ENCODE measurements at places on chromosomes 5 and 9.

GRCh38 chr9:138049779-138050471 lies 172.3 kb downstream of the CACNA1B start:
- DNase-seq = no peak

GRCh38 chr9:137446851-137447471 lies 5.8 kb upstream of the ENTPD8 start:
- DNase-seq = no peak

DNA sequence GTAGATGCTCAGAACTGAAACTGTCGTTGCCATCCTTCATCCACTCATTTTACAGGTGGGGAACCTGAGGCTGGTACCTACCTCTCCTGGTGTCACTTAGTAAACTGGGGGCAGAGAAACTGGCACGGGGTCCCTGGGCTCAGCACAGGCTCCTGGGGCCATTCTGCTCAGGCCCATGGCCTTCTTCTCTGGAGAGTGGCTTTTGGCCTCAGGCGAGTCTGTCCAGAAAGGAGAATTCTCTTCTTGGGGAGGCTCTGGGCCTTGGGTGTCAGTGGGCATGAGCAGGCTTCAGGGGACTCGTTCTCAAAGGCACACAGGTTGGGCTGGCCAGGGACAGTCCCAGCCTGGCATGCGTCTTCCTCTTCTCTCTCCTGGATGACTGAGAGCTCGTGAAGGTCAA lies 24.6 kb downstream of the COL5A1 start:
- DNase-seq = no peak

- DNase-seq = no peak
These were observed 453 bp downstream of the CPEB4 start for GRCh38 chr5:173888473-173889131.

- DNase-seq = no peak
These were observed 69.7 kb downstream of the MEF2C start for GRCh38 chr5:88813244-88813643.

- no peak for DNase-seq
These were observed 72.9 kb downstream of the C9orf50 start for GRCh38 chr9:129547869-129548570.

DNA sequence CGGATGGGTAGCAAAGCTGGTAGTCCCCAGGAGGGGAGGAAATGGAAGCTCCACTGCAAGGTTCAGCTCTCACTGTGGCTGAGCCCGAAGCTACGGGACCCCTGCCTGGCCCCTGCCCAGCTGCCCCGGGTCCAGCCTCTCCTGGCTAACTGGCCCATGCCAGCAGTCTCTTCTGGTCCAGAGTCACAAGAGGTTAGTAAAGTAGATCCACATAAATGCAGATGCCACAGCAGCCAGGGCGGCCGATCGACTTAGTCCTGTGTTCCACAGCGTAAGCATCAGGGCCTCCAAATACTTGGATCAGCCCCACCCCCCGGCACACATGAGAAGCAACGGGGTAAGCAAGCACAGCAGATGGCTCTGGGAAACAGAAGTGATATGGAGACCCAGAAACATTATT lies 42.1 kb downstream of the MRPL36 start:
- DNase-seq = no peak

- no peak for DNase-seq
These were observed 409.2 kb downstream of the BNC2 start for GRCh38 chr9:16461137-16461840.

GRCh38 chr5:116632890-116633289 lies 58.3 kb upstream of the SEMA6A start:
- DNase-seq = no peak

- DNase-seq = peak; percentile 27
These were observed 32.8 kb downstream of the ARPC5L start for GRCh38 chr9:124894741-124895170.

DNA sequence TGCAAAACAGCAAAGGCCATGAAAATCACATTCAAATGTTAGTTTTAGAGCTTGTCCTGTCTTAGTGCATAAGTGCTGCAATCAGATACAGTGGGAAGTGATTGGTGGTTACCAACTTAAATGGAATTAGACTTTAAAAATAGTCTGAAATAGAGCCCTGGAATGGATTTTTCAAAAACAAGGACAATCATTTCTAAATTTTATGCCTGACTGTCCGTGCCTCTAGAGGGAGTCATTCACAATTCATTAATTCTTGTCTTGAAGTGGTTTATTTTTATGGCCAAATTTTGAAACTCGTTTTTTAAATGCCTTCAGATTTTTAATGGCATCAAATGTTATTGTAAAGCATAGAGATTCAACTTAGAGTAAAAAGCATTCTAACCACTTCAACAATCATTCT lies 561.8 kb upstream of the DAB2 start:
- no peak for DNase-seq

DNA sequence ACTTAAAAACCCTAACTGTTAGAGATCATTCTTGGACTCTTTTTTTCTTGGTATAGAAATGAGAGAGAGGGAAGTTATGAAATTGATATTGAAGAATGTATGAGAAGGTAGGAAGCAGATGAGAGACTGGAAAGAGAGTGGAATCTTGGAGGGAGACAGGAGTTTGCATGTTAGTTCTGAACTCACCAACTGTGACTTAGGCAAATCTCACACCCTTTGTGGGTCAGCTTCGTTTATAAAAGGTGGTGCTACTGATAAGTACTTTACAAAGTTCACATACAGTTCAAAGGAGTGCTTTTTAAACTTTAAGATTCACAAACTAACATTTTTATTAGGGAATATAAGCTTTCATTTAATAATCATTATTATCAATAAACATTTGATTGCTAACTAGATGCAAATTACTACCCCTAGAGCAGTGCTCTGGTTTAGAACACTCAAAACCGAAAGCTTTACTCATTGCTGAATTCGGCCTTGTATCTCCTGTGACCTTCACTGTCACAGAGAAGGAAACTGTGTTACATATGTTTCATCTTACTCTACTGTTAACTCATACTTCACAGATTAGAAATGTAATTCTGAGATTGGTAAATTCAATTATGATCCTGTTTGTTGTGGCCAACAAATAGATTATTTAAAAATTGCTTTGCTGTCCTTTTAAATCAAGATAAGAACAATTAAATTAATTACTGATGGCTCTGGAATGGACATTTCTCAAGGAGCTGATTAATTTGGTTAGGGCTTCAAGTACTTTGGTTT lies 143.2 kb downstream of the RMI1 start:
- DNase-seq = no peak

DNA sequence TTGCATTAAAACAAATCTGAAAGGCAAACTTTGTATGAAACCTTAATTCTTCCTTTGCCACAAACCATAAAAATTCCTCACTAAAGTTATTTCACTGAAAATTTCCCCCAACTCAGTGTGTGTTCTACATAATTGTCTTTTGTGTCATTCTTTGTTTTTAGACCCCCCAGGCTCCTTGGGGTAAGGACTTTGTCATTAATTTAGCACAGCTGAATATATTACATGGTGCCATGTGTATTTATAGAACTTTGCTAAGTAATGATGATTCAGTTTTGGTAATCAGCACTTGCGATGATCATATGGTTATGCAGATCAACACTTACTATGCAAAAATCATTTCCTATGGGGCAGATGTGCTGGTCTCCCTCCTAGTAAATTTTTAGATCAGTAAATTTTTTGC lies 712.1 kb upstream of the MEF2C start:
- DNase-seq = no peak

GRCh38 chr9:113519426-113520108 lies 56.0 kb downstream of the RGS3 start:
- DNase-seq = no peak

DNA sequence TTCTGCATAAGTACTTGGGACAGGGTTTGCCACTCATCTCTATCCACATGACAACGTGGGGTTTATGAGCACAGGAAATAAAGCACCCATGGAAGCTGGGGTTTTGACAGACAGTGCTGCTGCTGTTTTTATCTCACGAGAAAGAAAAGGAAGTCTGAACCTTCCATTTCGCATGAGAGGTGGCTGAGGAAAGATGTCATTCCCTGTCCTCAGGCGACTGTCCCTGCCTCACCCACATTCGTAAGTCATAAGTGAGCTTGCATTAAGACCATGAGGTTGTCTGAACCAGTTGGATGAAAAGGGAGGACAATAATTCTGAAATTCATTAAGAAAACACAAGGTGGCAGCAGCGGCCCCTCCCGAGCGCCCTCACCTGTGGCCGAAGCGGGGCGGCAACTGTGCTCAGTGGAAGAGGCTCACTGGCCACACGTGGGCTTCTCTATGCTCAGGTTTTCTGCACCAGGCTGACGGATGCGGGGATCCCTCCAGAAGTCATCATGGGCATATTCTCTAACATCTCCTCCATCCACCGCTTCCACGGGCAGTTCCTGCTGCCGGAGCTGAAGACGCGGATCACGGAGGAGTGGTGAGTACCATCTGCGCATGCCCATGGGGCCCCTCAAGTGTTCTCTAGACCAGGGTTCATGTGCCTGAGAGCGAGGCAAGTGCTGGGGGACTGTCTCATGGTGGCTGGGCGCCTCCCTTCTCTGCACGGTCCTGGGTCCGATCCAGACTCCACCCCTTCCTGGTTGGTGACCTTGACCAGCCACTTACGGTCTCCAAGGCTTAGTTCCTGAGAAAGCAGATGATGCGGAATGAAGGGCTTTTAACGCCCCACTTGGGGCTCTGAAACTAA lies 54.7 kb upstream of the SUSD3 start:
- DNase-seq = peak; percentile 63

- no peak for DNase-seq
These were observed 44.0 kb downstream of the C9orf85 start for GRCh38 chr9:71955300-71955915.

- no peak for DNase-seq
These were observed 413.0 kb downstream of the ZNF608 start for GRCh38 chr5:124333298-124333979.

DNA sequence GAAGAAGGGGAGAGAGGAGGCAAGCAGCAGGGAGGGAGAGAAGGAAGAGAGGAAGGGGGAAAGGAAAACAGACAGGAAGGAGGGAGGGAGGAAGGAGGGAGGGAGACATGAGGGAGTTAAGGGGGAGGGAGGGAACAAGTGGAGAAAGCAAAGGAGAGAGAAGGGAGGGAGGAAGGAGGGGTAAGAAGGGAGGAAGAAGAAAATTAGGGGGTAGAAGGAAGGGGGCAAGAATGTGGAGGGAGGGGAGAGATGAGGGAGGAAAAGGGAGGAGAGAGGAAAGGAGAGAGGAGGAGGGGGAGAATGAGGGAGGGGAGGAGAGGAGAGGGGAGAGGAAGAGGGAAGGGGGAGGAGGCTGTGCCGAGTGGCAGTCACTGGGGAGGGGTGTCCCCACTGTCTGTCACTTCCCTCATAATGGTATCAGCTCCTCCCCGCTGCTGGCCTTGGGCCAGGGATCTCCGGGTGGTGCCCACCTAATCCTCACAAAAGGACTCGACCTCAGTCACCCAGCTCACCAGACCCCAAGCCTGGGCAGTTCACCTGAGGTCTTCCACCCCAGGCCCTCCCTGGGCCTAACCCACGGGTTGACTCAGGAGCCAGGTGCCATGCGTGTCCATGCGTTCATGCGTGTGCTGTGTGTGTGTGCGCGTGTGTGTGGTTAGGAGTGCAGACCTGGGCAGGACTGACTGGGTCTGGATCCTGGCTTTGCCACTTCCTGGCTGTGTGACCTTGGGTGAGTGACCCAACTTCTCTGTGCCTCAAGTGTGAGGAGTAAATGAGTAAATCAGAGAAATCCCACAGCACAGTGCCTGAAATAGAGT lies 18.1 kb downstream of the C9orf50 start:
- no peak for DNase-seq
